ENCODE measurements at places on chromosomes 11 and 22. TPM values are rescaled to one million over a fixed set of nuclear protein-coding genes. Genes with fewer than 3 reads are reported as not detected.

Gene HIC2
- total RNA-seq: 3.7 TPM

Gene JOSD1
- 78.4 TPM for total RNA-seq

Gene PRDM11
- total RNA-seq: 1.1 TPM

Gene OR2D2
- not detected for total RNA-seq

Gene CDK2AP2
- total RNA-seq: 84.7 TPM

Gene OR8G1
- total RNA-seq: not detected

Gene C11orf86
- not detected for total RNA-seq

Gene RBM4
- 94.0 TPM for total RNA-seq

Gene CDC42EP1
- 1.4 TPM for total RNA-seq

Gene SLC22A8
- not detected for total RNA-seq

Gene CELSR1
- 0.24 TPM for total RNA-seq

Gene PKNOX2
- total RNA-seq: not detected

Gene MFNG
- total RNA-seq: 106 TPM

Gene UPK3A
- total RNA-seq: not detected

Gene TSSK2
- total RNA-seq: not detected

Gene GATD1
- 36.6 TPM for total RNA-seq

Gene TCN1
- total RNA-seq: not detected

Gene SERHL2
- total RNA-seq: 1.2 TPM

Gene MAJIN
- 0.21 TPM for total RNA-seq

Gene TMEM132A
- total RNA-seq: 5.7 TPM

Gene OR8D1
- not detected for total RNA-seq

Gene PGR
- not detected for total RNA-seq

Gene IGF2
- total RNA-seq: 27.0 TPM

Gene KCTD14
- total RNA-seq: 0.17 TPM
